ENCODE measurements at places on chromosomes 6 and 20.

DNA sequence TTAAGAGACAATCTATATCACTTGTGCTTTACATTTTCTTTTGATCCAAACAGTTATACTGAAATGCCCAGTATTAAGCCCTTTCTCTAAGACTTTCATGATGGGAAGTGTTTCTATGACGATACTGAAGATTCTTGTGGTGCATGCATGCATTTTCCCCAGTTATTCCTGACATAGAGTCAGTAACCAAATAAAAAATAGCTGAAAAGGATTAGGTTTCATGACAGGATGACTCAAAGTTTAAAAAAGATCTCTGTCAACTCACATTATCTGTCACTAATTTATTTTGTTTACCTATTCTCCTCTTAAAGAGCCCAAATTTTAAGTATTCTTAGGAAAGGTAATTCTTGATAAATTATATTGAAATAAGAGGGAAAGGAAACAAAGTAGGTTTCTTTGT lies 98.4 kb downstream of the SESN1 start:
- no peak for DNase-seq

- no peak for DNase-seq
Observed at GRCh38 chr20:48653706-48654051, 174.1 kb downstream of the PREX1 start.

- DNase-seq: no peak
Observed at GRCh38 chr20:19970256-19970765, 46.9 kb upstream of the NAA20 start.

DNA sequence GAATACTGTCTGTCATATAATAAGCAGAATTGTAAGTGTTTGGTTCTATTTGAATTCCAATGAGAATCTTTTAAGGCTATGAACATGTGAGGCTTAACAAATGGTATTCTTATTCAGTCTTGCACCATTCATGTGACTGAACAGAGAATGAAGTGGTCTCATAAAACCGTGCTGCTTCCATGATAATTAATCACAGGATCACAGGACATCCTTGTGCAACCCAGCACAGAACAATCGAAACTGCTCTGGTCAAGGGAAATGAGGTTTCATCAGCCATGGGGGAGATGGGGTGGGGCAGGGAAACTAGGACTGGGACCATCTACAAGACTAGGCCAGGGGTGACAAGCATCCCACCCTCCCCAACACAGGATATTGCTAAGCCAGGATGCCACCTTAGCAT lies 6.0 kb downstream of the PPIL6 start:
- no peak for DNase-seq

DNA sequence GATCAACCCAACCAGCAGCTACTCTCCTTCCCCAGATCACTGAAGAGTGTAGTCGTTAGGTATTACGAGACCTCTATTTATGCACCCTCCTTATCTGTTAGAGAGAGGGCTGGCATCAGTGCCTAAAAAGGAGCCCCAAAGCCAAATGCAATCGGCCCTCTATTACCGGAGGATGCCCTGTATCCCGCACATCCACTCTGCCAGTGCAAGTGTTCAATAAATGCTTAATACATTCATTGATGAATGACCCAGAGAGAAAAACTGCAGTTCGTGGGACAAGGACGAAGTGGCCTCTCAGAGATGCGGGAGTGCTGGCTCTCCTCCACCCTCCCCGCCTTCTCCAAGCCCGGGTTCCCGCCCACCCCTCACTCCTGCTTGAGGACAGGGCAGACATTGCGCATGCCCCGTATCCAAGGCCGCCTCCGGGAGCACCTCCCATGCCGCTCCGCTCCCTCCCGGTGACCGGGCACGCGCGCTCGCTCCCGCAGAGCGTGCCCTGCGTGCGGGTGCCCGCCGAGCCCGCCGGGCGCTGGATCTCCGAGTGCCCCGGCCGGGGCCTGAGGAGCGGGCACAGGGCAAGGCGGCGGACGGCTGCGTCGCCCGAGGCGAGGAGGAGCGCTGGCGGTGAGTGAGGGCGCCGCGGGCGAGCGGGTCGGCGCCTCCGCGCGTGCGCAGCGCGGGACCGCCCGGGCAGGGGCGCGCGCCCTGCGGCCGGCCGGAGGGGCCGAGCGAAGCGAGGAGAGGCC lies 27.2 kb upstream of the BTBD3 start:
- peak; percentile 16 for DNase-seq

DNA sequence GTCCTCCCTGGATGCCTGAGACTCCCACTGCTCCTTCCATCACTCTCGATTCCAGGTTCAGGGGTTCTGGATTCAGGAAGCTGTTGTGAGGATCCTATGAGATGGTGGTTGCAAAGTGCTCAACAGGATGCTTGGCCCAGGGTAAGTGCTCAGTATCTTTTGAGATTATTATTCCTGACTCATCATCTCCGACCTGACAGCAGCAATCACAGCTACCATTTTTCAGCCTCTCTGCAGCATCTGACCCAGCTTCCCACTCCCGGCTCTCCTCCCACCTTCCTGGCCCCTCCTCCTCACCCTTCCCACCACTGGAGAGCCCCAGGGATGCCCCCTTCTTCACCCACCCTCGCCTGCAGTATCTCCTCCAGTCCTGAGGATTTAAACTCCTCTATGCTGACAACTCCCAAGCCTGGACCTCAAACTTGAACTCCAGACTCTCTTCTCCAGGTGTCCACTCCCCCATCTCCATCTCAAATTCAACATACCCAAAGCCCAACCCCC lies 36.8 kb upstream of the KCNB1 start:
- no peak for DNase-seq

DNA sequence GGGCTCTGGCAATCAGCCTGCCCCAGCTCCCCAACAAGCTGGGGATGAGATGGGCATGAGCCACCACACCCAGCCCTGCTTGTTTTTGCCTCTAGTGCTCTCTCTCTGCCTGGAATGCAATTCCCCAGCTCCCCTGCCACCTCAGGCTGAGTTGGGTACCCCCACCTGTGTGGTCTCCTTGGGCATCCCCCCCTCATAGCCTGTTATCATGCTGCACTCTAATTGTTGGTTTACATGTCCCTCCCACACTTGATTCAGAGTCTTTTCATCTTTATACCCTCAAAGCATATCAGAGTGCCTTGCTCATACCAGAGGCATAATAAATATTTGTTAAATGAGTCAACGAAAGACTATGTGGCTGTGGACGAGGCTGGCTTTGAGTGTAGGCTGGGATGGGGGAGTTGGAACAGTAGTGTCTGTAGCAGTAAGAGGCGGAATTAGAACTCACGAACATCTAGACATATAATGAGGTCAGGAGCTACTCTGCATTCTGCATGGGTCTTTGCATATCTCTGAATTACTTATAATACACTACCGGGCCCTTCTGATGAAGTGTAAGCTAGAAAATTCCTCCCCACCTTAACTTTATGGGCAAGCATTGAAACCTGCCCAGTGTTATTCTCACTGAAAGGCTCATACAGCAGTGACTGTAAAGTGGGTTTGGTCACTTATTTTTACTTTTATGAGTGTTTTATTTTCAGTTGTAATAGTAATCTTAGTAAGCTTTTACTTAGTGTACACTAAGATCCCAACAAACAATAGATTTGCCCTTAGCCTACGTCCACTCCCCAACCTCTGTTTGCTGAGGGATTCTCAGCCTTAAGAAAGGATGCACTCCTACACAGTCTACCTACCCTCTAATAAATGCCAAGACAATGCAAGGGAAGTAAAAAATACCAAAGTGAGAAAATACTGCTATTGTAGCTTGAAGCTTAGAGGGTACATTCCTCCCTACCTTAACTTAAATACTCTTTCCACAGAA lies 58.7 kb downstream of the EDN1 start:
- peak; percentile 56 for DNase-seq

DNA sequence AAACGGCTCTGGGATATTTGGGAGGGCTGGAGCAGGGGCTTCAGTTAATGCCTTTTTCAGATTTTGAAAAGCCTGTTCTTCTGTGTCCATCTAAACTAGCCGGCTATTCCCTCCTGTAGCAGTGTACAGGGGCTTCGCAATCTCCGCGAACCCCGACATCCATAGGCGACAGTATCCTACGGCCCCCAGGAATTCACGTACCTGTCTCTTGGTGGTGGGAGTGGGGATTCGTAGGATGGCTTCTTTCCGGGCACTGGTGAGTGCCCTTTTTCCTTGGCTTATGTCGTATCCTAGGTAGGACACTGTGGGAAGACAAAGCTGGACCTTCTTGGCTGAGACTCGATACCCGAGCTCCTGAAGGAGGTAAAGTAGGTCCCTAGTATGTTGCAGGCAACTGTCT lies 153.1 kb downstream of the TRIM27 start:
- no peak for DNase-seq

DNA sequence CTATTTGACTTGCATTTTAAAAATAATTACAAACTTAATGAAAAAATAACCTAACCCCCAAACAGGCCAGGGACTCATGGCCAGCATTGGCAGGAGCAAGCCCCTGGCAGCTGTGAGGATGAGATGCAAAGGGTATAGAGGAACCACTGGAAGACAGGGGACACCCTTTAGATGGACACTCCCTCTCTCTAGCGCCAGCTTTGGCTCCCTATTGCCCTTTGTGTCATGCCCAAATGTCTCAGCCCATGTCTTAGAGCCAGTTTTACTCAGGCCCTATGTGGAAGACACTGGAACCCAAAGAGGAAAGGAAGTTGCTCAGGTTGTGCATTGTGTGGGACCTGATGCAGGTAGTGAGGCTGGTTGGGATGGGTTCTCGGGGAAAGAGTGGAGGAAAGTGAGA lies 34.9 kb upstream of the RSPO4 start:
- DNase-seq: no peak

DNA sequence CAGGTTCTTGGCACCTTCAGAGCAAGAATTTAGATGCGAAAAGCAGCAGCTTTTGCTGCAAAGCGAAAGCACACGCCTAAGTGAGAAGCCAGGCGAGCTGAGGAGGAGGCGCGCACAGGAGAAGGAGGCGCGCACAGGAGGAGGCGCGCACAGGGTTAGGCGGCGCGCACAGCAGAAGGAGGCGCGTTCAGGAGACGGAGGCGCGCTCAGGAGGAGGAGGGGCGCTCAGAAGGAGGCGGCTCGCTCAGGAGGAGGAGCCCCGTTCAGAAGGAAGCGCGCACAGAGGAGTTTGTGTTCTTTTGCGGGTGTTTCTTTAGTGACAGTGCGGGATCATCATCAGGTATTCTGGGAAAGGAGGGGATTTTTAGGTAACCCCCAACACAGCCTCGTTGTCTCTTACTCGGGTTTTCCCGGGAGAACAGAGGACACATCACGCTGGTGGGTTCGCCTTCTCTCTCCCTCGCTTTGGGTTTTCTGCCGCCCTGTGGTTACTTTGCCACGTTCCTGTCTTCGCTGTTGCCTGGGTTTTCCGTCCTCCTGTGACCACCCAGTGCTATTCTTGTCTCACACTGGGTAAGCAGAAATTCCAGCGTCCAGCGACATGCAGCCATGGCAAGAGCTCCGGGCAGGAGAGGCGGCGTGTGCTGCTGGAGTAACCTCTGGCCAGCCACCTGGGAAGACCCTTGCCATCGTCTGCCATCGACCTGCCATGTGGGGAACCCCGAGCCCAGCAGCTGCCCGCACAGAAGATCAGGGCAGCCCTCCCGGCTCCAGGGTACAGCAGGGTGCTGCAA lies 47.0 kb downstream of the WDR27 start:
- DNase-seq: peak; percentile 23
